ENCODE measurements at places on chromosomes 6 and 20. TPM values are rescaled to one million over a fixed set of nuclear protein-coding genes. Genes with fewer than 3 reads are reported as not detected.
A peak's percentile ranks its signal among the peaks of the same experiment; 100 is the strongest.

DNA sequence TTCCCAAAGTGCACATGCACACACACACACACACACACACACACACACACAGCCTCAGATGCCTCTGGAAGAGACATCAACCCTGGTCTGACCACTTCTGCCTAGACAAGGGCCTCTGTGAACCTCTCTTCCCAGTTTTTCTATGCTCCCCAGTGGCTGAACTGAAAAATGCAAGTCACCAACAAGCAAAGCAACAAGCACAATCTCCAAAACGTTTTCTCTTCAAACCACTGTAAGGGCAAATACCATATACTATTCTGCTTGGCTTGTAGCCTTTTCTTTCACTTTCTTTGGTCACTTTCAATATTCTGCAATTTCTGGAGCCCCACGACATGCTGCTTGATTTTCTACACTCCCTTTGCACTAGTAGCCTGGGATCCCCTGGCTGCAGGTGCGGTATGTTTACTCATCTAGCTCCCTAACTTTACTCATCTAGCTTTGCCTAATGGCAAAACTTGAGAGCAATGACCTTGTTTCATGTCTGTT lies 121.4 kb upstream of the DST start:
- DNase-seq: no peak

DNA sequence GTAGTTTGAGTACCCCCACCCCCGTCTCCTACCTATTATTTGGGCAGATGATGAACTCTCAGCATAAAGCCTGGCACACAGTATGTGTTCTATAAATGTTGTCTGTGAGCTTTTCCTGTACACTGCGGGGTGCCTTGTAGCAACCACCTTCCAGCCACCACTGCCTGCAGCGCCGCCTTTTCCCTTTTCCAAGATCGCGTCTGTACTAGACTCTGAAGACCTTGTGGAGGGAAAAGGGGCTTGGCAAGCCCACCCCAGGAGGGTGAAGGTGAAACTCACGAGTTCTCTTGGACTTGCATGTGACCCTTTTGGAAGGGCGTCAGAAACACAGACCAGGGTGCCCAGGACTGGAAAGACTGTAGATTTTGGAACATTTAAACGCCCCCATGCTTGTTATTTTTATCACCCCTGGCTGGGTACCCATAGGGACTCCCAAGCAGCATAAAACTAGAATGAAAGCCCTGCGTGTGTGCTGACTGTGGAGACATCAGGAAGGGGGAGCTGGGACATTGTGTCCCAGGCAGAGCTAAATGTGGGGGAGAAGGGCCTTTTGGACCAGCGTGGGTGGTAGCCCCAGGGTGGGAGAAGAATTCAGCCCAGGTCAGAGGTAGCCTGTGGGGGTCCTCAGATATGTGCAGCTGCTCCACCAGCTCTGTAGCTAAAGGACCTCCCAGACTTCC lies 8.3 kb downstream of the BAK1 start:
- no peak for DNase-seq

DNA sequence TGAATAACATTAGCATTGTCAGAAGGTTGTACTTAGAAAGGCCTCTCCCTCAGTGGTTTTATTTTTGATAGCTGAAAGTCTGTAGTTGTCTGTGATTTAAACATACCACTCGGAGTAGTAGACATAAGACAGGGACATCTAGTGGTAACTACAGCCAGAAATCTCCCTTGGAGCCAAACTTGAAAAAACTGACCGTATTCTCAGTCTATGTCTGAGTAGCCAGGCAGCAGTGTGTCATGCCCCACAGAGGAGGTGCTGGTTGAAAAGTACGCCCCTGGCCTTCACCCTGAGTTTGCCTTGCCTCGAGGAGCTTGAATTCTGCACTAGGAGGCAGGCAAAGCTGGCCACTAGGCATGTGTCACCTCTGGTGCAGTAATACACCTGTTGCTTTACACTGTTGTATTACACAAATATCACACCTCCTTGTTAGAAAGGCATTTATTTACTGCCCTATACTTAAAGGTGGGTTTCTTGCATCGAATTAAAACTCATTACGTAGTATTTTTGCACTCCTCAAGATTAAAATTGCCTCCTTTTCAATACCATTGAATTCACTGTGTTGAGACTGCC lies 20.8 kb downstream of the ZBTB2 start:
- DNase-seq: peak; percentile 44

DNA sequence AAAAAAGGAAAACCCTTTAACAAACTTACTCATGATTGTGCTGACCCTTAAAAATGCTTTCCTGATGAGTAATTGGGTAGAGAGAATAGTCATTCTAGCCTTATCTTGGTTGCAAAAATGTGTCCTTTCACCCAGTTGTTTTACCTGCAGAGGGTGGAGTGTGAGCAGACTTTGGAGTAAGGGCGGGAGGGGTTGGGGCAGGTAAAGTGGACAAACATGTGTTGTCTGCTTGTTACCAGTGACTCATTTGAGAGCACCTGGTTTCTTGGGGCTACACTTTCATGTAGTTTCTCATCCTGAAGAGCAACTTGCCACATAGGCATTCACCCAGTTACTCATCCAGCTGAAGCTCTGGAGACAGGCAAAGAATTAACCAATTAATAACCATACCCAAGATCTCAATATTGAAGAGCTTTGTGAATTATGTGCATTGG lies 121.1 kb downstream of the TNFRSF21 start:
- DNase-seq: no peak

DNA sequence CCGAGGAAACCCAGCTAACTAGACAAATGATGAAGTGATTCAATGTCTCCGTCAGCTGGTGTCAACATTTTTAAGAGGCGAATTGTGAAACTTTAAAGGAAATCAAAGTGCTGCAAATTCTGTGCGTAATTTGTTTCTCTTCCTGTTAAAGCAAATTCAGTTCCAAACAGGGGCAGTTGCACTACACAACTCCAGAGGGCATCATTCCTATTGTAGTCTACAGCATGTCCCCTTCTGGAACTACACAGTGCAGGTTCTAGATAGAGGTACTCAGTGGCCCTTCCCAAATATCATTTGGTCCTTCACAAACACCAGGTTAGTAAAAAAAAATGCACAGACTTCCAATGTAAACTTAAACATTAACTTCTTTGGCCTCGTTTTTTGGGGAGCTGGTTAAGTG lies 38.3 kb upstream of the SMLR1 start:
- DNase-seq: no peak

DNA sequence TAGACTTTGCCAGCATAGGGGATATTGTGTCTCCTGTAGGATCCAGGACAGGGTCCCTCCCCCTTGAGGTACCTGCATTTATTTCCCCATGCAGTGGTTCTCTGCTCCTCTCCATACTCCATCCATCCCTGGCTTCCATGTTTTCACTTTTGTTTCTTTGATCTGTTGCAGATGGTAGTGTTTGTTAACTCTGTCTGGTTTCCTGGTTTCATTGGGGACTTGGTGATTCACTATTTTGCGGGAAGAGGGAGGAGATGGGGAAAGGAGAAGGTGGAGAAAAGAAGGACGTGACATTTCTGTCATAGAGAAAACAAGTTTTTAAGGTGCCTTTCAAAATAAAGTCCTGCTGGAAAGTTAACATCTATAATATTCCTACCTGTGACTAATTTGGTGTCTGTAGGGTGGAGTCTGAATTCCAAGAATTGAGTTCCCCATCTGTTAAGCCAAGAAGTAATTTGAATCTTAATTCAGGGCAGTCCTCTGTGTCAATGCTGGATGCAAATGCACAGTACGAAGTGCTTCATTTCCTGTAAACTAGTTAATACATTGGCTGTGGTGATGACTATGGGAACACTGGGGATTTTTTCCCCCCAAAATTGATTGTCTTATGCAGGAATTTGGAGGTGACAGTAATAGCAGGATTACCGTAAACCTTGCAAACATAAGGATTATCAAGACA lies 6.9 kb upstream of the RNF144B start:
- DNase-seq: no peak

DNA sequence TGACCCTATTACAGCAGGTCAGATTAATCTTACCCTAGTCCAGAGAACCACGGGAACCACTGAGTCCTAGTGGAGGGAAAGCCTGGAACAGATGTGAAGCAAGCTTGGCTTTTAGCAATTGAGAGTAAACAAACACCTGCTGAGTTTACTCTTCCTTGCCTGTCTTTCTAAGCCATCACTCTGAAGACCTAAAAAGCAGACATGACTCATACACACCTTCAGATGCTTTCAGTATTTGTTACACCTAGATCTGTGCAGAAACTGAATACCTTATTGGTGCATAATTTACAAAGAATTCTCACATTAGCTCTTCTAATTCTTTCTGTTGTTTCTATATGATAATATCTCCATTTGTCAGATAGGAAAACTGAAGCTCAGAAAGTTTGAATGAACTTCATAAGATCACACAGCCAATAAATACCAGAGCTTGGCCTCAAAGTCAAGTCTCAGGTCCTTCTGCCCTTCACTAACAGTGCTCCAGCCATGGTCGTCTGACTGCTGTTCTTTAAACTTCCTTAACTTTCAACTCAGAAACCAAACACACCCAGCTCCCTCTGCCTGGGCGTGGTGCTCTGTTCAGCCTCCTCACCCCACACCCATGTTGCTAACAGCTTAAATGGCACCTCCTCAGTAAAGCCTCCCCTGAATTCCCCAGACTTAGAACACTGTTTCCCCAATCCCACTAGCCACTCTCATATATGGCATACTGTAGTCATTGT lies 8.6 kb upstream of the GABBR1 start:
- DNase-seq: no peak

- no peak for DNase-seq
These were observed 656 bp downstream of the RTEL1 start for GRCh38 chr20:63658749-63659187.

- no peak for DNase-seq
These were observed 208.0 kb upstream of the PRND start for GRCh38 chr20:4513720-4514119.

DNA sequence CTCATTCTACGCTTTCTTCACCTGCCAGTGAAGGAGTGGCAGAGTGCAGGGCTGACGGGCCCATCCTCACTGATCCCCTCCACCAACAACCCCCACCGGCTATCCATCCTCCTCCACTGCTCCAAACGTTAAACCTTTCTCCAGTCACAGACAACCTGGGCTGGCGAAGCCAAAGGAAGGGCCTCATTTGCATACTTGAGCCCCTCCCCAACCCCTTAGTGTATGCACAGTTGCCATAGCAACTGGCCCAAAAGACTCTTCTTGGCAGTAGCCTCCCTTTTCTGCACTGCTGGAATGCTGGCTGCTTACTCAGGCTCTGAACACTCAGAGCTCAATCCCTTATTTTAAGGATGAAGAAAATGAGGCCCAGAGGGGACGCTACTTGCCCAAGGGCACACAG lies 130.3 kb downstream of the GRM4 start:
- peak; percentile 74 for DNase-seq

GRCh38 chr6:6006428-6007365 lies at the start of gene NRN1:
Gene NRN1, minus strand, starts transcription at chr6:6006925. Its CDS starts 176 bp downstream, at chr6:6006749.
- peak; percentile 19 for DNase-seq

GRCh38 chr20:35122756-35123405 lies 24.3 kb downstream of the EDEM2 start:
- no peak for DNase-seq

- DNase-seq: no peak
These were observed 30.0 kb downstream of the TFEB start for GRCh38 chr6:41705311-41705995.

Gene KHDRBS2
- 6.3 TPM for total RNA-seq

Gene CFB
- 255 TPM for total RNA-seq

Gene SAMD5
- 7.9 TPM for total RNA-seq

Gene HRH3
- not detected for total RNA-seq

Gene DEFB116
- total RNA-seq: not detected
